Prostate gland (tissue), 2 donors: ENCODE measurements at places on chromosomes 11 and 22. TPM values are rescaled to one million over a fixed set of nuclear protein-coding genes. Genes with fewer than 3 reads are reported as not detected.
A peak's percentile ranks its signal among the peaks of the same experiment; 100 is the strongest.

DNA sequence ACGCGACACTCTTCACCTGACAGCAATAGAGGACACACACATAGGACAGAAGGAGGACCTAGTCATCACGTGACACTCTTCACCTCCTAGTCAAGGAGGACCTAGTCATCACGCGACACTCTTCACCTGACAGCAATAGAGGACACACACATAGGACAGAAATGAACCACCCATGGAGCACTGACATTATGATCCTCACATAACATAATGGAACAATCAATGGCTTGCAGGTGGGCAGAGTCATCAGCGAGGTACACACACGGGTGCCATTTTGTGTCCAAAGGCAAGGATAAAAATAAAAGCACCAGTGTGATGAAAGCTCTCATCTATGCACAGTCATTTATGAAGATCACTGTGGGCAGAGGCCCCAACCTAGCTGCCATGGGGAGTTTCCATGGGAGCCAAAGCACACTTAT lies 354.7 kb downstream of the LARGE1 start:
- no peak for DNase-seq

GRCh38 chr11:84234011-84234410 lies 947.8 kb upstream of the CCDC90B start:
- no peak for DNase-seq

- DNase-seq: no peak
Observed at GRCh38 chr11:93817426-93818348, 32.7 kb downstream of the VSTM5 start.

DNA sequence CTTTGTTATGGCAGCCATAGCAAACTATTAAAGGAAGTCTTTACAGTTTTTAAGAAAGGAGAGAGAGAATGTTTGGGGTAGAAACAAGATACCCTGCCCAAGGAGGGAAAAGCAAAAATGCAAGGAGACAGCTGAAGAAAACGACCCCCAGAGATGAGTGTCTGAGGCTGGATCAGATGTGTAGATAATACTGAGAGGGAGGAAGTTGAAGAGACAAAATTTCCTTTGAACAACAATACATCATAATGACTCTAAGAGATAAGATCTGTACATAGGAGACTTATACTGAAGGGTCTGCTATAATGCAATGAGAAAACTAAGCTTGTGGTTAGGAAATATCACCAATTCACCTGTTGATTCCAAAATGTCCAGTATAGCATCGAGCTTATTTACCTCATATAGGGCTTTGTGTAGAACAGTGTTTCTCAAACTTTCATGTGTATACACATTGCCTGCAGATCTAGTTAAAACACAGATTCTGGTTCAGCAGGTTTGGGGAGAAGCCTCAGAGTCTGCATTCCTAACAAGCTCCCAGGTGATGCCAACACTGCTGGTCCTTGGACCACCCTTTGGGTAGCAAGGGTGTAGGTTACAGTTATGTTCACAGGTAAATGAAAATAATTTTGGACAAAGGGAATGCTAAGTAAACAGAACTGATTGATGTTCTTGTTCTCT lies 5.8 kb upstream of the CEP295 start:
- peak; percentile 49 for DNase-seq

DNA sequence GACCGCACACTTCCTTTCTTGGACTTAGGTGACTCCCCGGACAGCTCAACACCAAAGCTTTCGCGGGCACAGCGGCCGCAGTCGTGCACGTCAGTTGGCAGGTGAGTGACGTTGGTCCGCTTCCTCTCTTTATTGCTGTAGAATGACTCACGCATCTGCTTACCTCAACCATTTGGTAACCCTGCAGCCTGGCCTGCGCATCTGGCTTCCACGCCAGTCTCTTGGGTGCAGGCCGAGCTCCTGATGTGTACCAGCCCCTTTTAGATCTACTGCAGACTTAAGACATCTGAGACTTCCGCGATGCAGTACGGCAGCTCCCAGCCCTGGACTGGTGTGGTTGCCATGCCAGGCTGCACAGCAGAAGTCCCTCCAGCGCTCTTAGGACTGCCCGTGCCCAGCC lies 12.4 kb upstream of the TRMU start:
- no peak for DNase-seq

GRCh38 chr11:64078284-64078683 lies 42.6 kb downstream of the FLRT1 start:
- no peak for DNase-seq

- DNase-seq: peak; percentile 9
Observed at GRCh38 chr11:60265373-60266214, 14.9 kb upstream of the MS4A4A start.

- DNase-seq: no peak
Observed at GRCh38 chr11:2458321-2458720, 13.5 kb downstream of the KCNQ1 start.

GRCh38 chr22:23913306-23913660 lies 19.1 kb downstream of the MIF start:
- no peak for DNase-seq

GRCh38 chr11:64263021-64263946 lies 12.0 kb downstream of the PLCB3 start:
- DNase-seq: no peak

GRCh38 chr11:95571718-95572260 lies 217.8 kb downstream of the FAM76B start:
- DNase-seq: no peak

CNIH2 gene
- not detected for total RNA-seq

FADS2 gene
- 213 TPM for total RNA-seq

RFPL2 gene
- total RNA-seq: 22.1 TPM

HTR3A gene
- total RNA-seq: not detected

BTBD18 gene
- total RNA-seq: not detected

OR8H3 gene
- not detected for total RNA-seq

EMID1 gene
- 14.7 TPM for total RNA-seq

OR2AG1 gene
- not detected for total RNA-seq
